ENCODE measurements at places on chromosomes 2 and 18. TPM values are rescaled to one million over a fixed set of nuclear protein-coding genes. Genes with fewer than 3 reads are reported as not detected.
A peak's percentile ranks its signal among the peaks of the same experiment; 100 is the strongest.

GRCh38 chr2:120709608-120710041 lies 26.0 kb upstream of the GLI2 start:
- no peak overlapping the region for H3K27ac ChIP-seq
- H3K4me3 ChIP-seq = no peak overlapping the region
- no peaks in the 10 kb centered on the region for H3K36me3 ChIP-seq
- H3K4me1 ChIP-seq = no peaks in the 10 kb centered on the region
- H3K27me3 ChIP-seq = no peaks in the 10 kb centered on the region

- no peaks in the 10 kb centered on the region for H3K4me1 ChIP-seq
- no peaks in the 10 kb centered on the region for H3K36me3 ChIP-seq
- H3K27me3 ChIP-seq = no peaks in the 10 kb centered on the region
- no peak overlapping the region for H3K27ac ChIP-seq
- H3K4me3 ChIP-seq = no peak overlapping the region
Observed at GRCh38 chr2:102892698-102893310, 131.0 kb downstream of the TMEM182 start.

The EMILIN1 gene
- 75.2 TPM for total RNA-seq

GRCh38 chr2:222897898-222898297 lies 37.1 kb downstream of the ACSL3 start:
- no peaks in the 10 kb centered on the region for H3K4me1 ChIP-seq
- no peak overlapping the region for H3K27ac ChIP-seq
- no peak overlapping the region for H3K4me3 ChIP-seq
- no peaks in the 10 kb centered on the region for H3K27me3 ChIP-seq
- no peak for DNase-seq

DNA sequence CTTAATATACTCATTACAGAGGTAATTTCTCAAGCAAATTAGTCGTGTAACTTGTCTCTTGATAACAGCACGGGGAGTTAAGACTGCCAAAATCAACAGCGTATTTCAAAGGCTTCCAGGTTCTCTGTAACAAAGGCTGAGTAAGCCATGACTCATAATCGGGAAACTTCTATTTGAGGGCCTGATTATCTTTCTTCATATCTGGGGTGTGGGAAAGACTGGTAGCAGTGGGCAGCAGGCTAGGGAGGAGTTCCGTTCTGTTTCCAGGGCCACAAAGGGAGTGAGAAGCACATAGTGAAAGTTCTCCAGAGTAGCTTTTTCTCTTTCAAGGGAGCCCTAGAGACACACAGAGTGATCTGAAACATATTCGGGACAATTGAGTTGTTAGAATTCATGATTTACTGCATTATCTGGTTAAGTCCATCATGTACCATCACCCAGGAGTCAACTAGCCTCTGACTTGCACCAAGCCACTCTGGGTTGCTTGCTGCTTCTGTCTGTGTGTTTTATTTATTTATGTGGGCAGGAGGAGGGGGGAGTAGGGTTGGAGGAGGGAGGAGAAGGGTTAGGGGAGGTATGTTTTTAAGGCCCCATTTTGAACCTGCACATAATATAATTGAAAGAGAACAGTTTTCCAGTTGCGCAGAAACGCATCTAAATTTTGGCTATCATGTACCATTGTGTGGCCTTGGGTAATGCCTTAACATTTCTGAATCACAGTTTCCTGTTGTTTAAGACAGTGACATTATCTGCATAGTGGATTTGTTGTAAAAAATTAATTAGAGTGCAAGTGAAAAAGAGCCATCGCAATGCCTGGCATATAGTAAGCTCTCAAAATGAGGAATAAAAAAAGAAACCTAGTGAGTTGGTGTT lies 80.5 kb upstream of the ITPRID2 start:
- peaks cover 4% of the 10 kb centered on the region for H3K4me1 ChIP-seq
- H3K27ac ChIP-seq = no peak overlapping the region
- no peaks in the 10 kb centered on the region for H3K36me3 ChIP-seq
- H3K4me3 ChIP-seq = peak overlapping the region; percentile 13
- DNase-seq = no peak
- H3K27me3 ChIP-seq = no peaks in the 10 kb centered on the region

DNA sequence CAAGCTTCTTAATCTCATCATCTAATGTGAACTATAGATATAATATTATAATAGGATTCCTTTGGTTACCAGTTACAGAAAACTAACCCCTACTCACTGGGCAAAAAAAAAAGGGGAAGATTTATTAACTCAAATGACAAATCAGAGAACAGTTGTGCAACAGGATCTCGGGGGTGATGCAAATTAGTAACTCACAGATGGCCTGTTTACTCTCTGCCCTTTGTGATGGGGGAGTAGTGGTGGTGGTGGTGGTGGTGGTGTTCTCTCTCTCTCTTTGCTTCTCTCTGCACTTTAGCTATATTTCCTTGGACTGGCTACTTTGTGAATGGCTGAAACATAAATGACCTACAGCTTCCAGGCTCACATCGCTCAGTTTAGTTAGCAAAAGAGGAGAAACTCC lies 59.0 kb downstream of the TMEM247 start:
- H3K4me1 ChIP-seq = no peaks in the 10 kb centered on the region
- no peak overlapping the region for H3K4me3 ChIP-seq
- H3K27me3 ChIP-seq = no peaks in the 10 kb centered on the region
- DNase-seq = no peak

- no peaks in the 10 kb centered on the region for H3K27me3 ChIP-seq
- H3K4me3 ChIP-seq = peak overlapping the region; percentile 95
- peaks cover 2% of the 10 kb centered on the region for H3K4me1 ChIP-seq
- DNase-seq = no peak
- H3K27ac ChIP-seq = peak overlapping the region; percentile 91
- no peaks in the 10 kb centered on the region for H3K36me3 ChIP-seq
Observed at GRCh38 chr2:176270100-176270750, 983 bp downstream of the MTX2 start.

The UNC50 gene
- total RNA-seq = 53.2 TPM

The MRPS9 gene
- 23.3 TPM for total RNA-seq

GRCh38 chr18:47908592-47908991 lies 21.9 kb downstream of the SMAD2 start:
- no peaks in the 10 kb centered on the region for H3K27me3 ChIP-seq
- H3K4me3 ChIP-seq = no peak overlapping the region
- no peaks in the 10 kb centered on the region for H3K4me1 ChIP-seq
- DNase-seq = no peak
- no peak overlapping the region for H3K27ac ChIP-seq
- no peaks in the 10 kb centered on the region for H3K36me3 ChIP-seq

The GKN1 gene
- total RNA-seq = not detected

The CCDC68 gene
- total RNA-seq = 6.1 TPM

The COL6A3 gene
- total RNA-seq = 59.5 TPM

The DRC1 gene
- 0.76 TPM for total RNA-seq

DNA sequence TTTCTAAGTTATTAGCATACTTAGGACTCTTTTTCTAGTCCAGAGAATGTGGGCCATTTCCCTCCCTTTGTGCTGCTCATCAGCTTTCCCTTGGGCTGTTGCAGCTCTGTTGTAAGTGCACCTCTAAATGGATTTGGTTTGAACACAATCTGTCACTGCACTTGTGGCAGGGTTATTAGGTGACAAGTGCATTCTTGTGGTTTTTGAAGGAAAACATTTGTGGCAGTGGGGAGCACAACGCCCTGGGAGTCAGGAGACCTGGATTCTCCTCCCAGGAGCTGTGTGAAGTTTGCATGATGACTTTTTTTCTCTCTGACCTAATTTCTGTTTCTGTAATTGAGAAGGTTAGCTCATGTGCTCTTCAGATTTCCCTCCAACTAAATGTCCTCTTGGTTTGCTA lies 630.9 kb upstream of the FAM98A start:
- H3K27ac ChIP-seq = no peak overlapping the region
- H3K4me3 ChIP-seq = no peak overlapping the region
- no peaks in the 10 kb centered on the region for H3K4me1 ChIP-seq
- H3K36me3 ChIP-seq = no peaks in the 10 kb centered on the region
- H3K27me3 ChIP-seq = no peaks in the 10 kb centered on the region

DNA sequence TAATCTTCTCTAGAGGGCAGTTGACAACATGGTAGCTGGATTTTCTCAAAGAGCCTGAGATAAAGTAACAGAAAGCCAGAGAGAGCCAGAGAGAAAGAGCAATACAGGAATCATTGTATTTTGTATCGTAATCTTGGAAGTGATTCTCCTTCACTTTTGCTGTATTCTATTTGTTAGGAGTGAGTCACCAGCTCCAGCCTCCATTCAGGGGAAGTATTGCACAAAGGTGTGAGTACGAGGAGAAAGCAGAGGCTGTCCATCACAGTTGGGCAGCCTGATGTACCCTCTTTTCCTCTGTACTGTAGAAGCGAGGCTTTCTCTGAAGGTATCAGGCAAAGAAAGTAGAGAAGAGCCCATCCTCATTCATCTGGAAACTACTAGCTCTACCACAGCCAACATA lies 176.8 kb downstream of the KCNS3 start:
- H3K4me1 ChIP-seq = no peaks in the 10 kb centered on the region
- no peaks in the 10 kb centered on the region for H3K36me3 ChIP-seq
- no peak overlapping the region for H3K4me3 ChIP-seq
- H3K27ac ChIP-seq = no peak overlapping the region

DNA sequence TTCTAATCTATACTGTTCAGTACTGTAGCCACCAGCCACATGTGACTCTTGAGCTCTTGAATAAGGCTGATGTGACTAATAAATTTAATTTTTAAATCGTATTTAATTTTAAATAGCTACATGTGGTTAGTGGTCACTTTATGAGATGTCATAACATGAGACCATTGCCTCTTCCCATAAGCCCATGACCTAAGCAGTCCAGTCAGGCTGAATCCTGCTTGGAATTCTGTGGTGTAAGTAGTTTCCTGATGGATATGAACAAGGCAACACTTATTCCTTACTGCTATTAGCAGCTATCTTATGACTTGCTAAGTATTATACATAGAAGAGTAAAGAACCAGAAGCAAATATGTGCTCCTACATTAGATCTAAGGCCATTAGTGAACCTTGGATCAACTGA lies 150.0 kb downstream of the DIS3L2 start:
- no peak for DNase-seq
- no peaks in the 10 kb centered on the region for H3K36me3 ChIP-seq
- no peak overlapping the region for H3K27ac ChIP-seq
- no peaks in the 10 kb centered on the region for H3K27me3 ChIP-seq
- H3K4me3 ChIP-seq = no peak overlapping the region
- H3K4me1 ChIP-seq = no peaks in the 10 kb centered on the region

- H3K27me3 ChIP-seq = no peaks in the 10 kb centered on the region
- no peak overlapping the region for H3K4me3 ChIP-seq
- H3K4me1 ChIP-seq = peaks cover 14% of the 10 kb centered on the region
- no peak for DNase-seq
- no peaks in the 10 kb centered on the region for H3K36me3 ChIP-seq
Observed at GRCh38 chr2:102048465-102048864, 56.7 kb downstream of the IL1R2 start.

The GALNT5 gene
- 0.47 TPM for total RNA-seq

The COPS8 gene
- total RNA-seq = 40.7 TPM

GRCh38 chr2:212956665-212957607 lies 194.5 kb downstream of the IKZF2 start:
- H3K36me3 ChIP-seq = no peaks in the 10 kb centered on the region
- peak; percentile 20 for DNase-seq
- H3K4me1 ChIP-seq = peaks cover 4% of the 10 kb centered on the region
- no peak overlapping the region for H3K4me3 ChIP-seq

GRCh38 chr2:126761981-126762878 lies 106.3 kb downstream of the GYPC start:
- no peak for DNase-seq
- no peaks in the 10 kb centered on the region for H3K36me3 ChIP-seq
- H3K27ac ChIP-seq = no peak overlapping the region
- no peaks in the 10 kb centered on the region for H3K27me3 ChIP-seq
- H3K4me1 ChIP-seq = no peaks in the 10 kb centered on the region

GRCh38 chr2:23617167-23617810 lies 232.3 kb downstream of the KLHL29 start:
- H3K4me3 ChIP-seq = no peak overlapping the region
- no peaks in the 10 kb centered on the region for H3K36me3 ChIP-seq
- no peaks in the 10 kb centered on the region for H3K27me3 ChIP-seq

The MOCOS gene
- total RNA-seq = 5.8 TPM

The LONRF2 gene
- 6.3 TPM for total RNA-seq

- DNase-seq = no peak
- H3K27me3 ChIP-seq = no peaks in the 10 kb centered on the region
- no peaks in the 10 kb centered on the region for H3K4me1 ChIP-seq
- no peak overlapping the region for H3K4me3 ChIP-seq
- H3K27ac ChIP-seq = no peak overlapping the region
Observed at GRCh38 chr18:27120246-27120645, 64.9 kb downstream of the CHST9 start.

DNA sequence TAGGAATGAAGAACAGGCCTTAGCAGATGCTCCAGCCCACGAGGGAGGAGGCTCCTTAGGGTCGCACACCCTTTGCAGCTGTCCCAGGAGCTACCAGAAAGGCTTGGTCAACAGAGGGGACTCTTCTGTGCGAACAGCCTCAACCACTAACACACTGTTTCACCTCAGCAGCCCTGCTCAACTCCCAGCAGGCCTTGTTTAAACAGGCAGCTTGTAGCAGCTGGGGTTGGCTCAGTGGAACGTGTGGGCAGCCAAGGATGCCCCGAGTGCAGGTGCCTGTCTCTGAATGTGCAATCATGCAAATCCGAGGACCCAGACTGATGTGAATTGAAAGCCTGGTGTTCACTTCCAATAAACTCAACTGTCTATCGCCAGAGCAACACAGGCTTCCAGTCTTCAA lies 88.7 kb upstream of the CXCR4 start:
- DNase-seq = peak; percentile 59
- H3K27me3 ChIP-seq = no peaks in the 10 kb centered on the region
- no peaks in the 10 kb centered on the region for H3K4me1 ChIP-seq
- no peak overlapping the region for H3K4me3 ChIP-seq
- H3K27ac ChIP-seq = no peak overlapping the region

DNA sequence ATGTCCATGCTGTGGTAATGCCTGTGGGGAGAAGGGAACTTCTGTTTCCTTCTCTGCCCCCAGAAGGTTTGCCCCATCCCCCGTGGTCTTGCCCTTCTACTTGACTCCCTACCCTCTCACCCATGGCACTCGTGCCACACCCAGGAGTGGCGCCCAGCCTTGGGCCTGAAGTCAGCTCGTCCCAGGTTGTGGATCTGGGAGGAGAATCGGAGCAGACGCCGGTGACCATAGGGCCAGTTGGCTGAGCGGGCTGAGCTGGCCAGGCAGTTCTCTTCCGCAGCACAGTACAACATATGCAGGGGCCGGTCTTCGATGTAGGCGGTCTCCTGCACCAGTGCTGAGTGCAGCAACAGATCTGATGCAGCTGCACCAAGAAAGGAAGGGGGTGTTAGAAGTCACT lies 4.7 kb downstream of the HTRA2 start:
- no peak overlapping the region for H3K4me3 ChIP-seq
- no peak overlapping the region for H3K27ac ChIP-seq
- no peaks in the 10 kb centered on the region for H3K27me3 ChIP-seq
- peaks cover 4% of the 10 kb centered on the region for H3K36me3 ChIP-seq
- peak; percentile 64 for DNase-seq

The GPR35 gene
- 6.7 TPM for total RNA-seq

The C2orf42 gene
- 20.0 TPM for total RNA-seq

- DNase-seq = no peak
- no peak overlapping the region for H3K27ac ChIP-seq
- no peak overlapping the region for H3K4me3 ChIP-seq
- no peaks in the 10 kb centered on the region for H3K4me1 ChIP-seq
Observed at GRCh38 chr18:37705016-37705415, 139.4 kb upstream of the CELF4 start.

The TMEM247 gene
- not detected for total RNA-seq

- peaks cover 3% of the 10 kb centered on the region for H3K4me1 ChIP-seq
- H3K27me3 ChIP-seq = no peaks in the 10 kb centered on the region
- H3K36me3 ChIP-seq = no peaks in the 10 kb centered on the region
- H3K27ac ChIP-seq = no peak overlapping the region
- peak overlapping the region; percentile 67 for H3K4me3 ChIP-seq
Observed at GRCh38 chr18:26574958-26575864, 26.9 kb upstream of the KCTD1 start.

The CNGA3 gene
- total RNA-seq = not detected

GRCh38 chr2:63053889-63054602 lies 3.4 kb downstream of the OTX1 start:
- peak; percentile 48 for DNase-seq
- peaks cover 21% of the 10 kb centered on the region for H3K4me1 ChIP-seq
- H3K27ac ChIP-seq = no peak overlapping the region
- H3K27me3 ChIP-seq = peaks cover 75% of the 10 kb centered on the region
- H3K36me3 ChIP-seq = no peaks in the 10 kb centered on the region
